ENCODE measurements at places on chromosomes 3 and 15.

- no peak overlapping the region for H3K4me3 ChIP-seq
- no peak overlapping the region for H3K27ac ChIP-seq
- H3K4me1 ChIP-seq: peaks cover 53% of the 10 kb centered on the region
- DNase-seq: no peak
- H3K27me3 ChIP-seq: no peaks in the 10 kb centered on the region
Observed at GRCh38 chr15:90560229-90560776, 30.6 kb downstream of the CRTC3 start.

DNA sequence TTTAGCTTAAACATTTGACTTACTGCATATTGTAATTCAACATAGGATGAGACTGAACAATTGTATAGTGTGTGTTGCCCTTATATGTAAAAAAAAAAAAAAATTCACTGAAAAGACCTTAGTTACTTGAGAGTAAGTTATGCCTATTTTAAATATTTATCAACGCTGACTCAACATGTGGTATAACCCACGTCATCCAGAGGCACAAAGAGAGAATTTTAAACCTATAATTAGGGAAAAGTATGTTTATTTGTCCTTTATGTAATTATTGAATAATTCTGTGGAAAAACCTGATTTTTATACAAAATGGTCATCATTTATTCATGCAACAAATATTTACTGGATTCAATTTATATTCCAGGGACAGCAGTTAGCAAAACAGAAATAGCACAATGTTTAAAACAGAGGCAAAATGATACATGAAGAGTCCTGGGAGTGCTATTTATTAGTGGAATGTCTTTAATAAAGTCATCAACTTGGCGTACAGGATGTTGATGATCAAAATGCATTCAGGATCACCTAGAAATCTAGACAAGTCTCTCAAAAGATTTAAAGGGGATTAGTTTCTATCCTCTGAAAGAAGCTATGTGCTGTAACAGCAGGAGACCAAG, 223.7 kb downstream of the PCCB start:
- DNase-seq: no peak
- H3K4me1 ChIP-seq: no peaks in the 10 kb centered on the region
- H3K27ac ChIP-seq: no peak overlapping the region
- H3K27me3 ChIP-seq: no peaks in the 10 kb centered on the region

- H3K36me3 ChIP-seq: no peaks in the 10 kb centered on the region
- H3K4me3 ChIP-seq: no peak overlapping the region
- DNase-seq: no peak
- H3K27ac ChIP-seq: no peak overlapping the region
- H3K4me1 ChIP-seq: no peaks in the 10 kb centered on the region
- H3K27me3 ChIP-seq: no peaks in the 10 kb centered on the region
Observed at GRCh38 chr3:192409201-192409837, 318.0 kb downstream of the FGF12 start.

- H3K27ac ChIP-seq: no peak overlapping the region
- H3K27me3 ChIP-seq: no peaks in the 10 kb centered on the region
- H3K4me3 ChIP-seq: no peak overlapping the region
- DNase-seq: no peak
- no peaks in the 10 kb centered on the region for H3K36me3 ChIP-seq
- peaks cover 3% of the 10 kb centered on the region for H3K4me1 ChIP-seq
Observed at GRCh38 chr3:128330214-128330842, 136.4 kb downstream of the DNAJB8 start.

DNA sequence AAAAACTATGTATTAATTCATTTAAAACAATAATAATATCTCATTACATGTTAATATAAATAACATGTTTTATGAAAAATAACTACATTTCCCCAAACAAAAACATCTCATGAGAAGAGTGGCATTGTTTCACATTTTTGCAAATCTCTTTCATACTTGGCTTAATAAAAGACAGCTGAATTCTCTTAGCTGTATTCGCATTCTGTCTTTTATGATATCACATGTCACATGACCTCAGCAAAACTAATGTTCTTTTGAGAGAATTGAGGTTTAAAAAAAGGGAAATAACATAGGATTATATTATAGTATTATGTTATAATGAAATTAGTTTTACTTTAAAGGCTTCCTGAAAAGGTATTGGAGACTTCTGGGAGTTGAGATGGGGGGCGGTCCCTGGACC, 48.4 kb upstream of the SPPL2A start:
- H3K4me1 ChIP-seq: no peaks in the 10 kb centered on the region
- no peaks in the 10 kb centered on the region for H3K36me3 ChIP-seq
- no peaks in the 10 kb centered on the region for H3K27me3 ChIP-seq
- H3K4me3 ChIP-seq: no peak overlapping the region
- H3K27ac ChIP-seq: no peak overlapping the region
- no peak for DNase-seq

- no peak overlapping the region for H3K4me3 ChIP-seq
- H3K27me3 ChIP-seq: no peaks in the 10 kb centered on the region
- H3K36me3 ChIP-seq: no peaks in the 10 kb centered on the region
Observed at GRCh38 chr3:42937334-42937733, 31.4 kb downstream of the ZNF662 start.

DNA sequence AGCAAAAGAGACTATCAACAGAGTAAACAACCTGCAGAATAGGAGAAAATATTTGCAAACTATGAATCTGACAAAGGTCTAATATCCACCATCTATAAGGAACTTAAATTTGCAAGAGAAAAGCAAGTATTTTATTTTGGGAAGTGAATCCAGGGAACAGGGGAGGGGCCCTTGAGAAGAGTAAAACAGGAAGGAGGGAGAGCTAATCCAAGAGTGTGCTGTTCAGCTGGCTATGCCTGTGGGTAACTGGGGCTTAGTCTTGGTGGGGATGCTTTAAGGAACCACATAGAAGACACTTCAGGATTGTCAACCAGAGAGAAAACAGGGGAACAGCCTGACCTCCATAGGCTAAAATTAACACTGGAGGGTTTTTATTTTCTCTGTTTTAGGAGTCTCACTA, 3.9 kb upstream of the HHLA2 start:
- H3K27me3 ChIP-seq: no peaks in the 10 kb centered on the region
- no peak overlapping the region for H3K27ac ChIP-seq
- no peak overlapping the region for H3K4me3 ChIP-seq
- DNase-seq: no peak

DNA sequence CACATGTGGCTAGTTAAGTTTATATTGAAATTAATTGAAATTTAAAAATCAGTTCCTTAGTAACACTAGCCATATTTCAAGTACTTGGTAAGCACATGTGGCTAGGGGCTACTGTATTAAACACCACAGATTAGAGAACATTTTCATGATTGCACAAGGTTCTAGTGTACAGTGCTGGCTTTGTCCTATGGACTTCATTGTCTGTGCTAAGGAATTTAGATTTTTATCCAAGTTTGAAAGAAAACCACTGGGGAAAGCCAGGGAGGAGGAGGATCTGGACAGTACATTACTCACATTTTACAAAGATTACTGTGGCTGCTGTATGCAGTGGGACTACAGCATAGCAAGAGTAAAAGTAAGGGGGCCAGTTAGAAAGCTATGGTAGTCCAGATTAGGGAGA, 13.9 kb downstream of the STAC start:
- no peak overlapping the region for H3K27ac ChIP-seq
- H3K27me3 ChIP-seq: no peaks in the 10 kb centered on the region
- no peak for DNase-seq
- H3K4me3 ChIP-seq: no peak overlapping the region
- H3K36me3 ChIP-seq: no peaks in the 10 kb centered on the region
- no peaks in the 10 kb centered on the region for H3K4me1 ChIP-seq

GRCh38 chr3:129603561-129603942, 2.9 kb downstream of the PLXND1 start:
- no peak for DNase-seq
- H3K36me3 ChIP-seq: no peaks in the 10 kb centered on the region
- H3K27ac ChIP-seq: no peak overlapping the region
- H3K4me1 ChIP-seq: peaks cover 3% of the 10 kb centered on the region
- no peaks in the 10 kb centered on the region for H3K27me3 ChIP-seq

DNA sequence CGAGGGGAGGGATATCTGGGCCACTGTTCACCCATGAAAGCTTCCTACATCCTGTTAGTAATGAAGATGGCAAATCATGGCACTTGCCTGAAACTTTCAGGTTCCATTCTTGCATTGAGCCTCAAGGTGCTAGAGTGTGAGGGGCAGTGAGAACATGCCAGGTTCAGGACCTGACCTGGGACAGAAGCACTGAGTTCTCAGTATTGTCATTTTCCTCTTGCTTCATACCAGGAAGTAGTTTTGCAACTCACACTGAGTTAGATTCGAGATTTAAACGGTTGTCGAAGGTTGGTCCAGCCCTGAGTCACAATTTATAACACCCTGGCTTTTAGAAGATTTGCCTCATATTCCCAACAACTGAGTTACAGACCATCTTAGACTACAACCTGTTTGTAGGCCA, 11.8 kb upstream of the MEIS2 start:
- no peak overlapping the region for H3K27ac ChIP-seq
- H3K4me3 ChIP-seq: no peak overlapping the region
- H3K4me1 ChIP-seq: no peaks in the 10 kb centered on the region

DNA sequence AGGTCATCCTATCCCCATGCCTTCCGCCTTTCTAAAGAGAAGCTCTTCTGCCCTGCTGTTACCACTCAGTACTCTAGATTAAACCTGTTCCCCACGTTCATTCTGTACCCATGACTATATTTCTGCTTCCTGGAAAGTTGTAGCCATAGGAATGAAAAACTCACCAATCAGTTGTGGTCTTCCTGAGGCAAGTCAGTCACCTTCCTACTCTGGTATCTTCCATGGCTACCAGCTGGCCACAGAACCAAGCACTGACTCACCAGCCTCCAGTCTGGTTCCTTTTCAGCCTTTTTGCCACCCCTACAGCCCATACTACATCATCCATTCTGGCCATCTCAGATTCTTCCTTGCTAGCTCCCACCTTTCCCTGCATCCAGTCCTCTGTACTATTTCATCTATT, 46.4 kb downstream of the TMEM44 start:
- peaks cover 7% of the 10 kb centered on the region for H3K36me3 ChIP-seq
- H3K4me1 ChIP-seq: peaks cover 21% of the 10 kb centered on the region
- DNase-seq: no peak
- H3K4me3 ChIP-seq: no peak overlapping the region

GRCh38 chr3:125357032-125357658, 18.0 kb downstream of the ZNF148 start:
- no peaks in the 10 kb centered on the region for H3K27me3 ChIP-seq
- DNase-seq: peak; percentile 91

DNA sequence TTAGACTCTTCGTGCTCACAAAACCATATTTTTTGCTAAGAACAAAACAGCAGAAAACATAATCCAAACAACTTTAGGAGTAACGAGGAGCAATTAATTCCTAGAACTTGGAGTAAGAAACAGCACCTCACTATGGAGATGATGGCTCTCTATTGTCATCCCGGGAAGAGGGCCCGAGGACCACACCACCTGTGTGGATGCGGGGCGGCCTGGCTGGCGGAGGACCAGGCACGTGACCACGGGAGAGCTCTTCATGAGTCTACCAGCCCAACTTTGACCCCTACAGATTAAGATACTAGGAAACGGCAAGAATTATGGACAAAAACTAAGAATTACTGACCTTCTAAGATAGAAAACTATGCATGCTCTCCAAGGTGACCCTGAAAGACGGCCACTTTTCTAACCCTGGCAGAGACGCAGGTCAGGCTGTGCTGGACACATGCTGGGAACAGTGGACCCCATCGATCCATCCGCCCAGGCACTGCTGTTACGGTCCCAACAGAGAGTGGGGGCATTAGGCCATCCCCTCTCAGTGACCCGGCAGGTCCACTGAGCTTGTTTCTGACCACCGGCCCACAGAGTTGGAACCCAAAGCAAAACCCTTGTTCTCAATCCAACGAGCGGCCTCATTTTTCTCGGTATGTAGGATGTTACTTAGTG, 13.1 kb upstream of the OCA2 start:
- peaks cover 6% of the 10 kb centered on the region for H3K36me3 ChIP-seq
- H3K27ac ChIP-seq: no peak overlapping the region
- H3K4me1 ChIP-seq: no peaks in the 10 kb centered on the region
- DNase-seq: no peak
- no peak overlapping the region for H3K4me3 ChIP-seq
- H3K27me3 ChIP-seq: no peaks in the 10 kb centered on the region

- no peak overlapping the region for H3K27ac ChIP-seq
- DNase-seq: no peak
- no peak overlapping the region for H3K4me3 ChIP-seq
- H3K36me3 ChIP-seq: peaks cover 3% of the 10 kb centered on the region
Observed at GRCh38 chr3:73072634-73073033, 11.2 kb downstream of the EBLN2 start.

DNA sequence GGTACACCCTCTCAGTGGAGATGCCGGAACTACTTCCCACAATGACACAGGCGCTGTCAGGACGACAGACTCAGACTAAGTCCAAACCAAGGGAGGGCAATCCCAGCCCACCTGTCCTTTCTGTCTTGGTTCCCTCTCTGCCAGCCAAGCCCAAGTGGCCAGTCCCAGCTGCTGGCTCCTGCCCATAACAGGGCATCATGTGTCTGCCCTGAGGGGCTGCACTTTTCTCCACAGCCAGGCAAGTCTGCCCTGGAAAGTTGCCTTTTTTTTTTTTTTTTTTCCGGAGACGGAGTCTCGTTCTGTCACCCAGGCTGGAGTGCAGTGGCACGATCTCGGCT, 20.0 kb upstream of the BCL2A1 start:
- H3K27ac ChIP-seq: no peak overlapping the region

GRCh38 chr3:106508331-106508893, 639.6 kb upstream of the CBLB start:
- DNase-seq: no peak
- no peaks in the 10 kb centered on the region for H3K36me3 ChIP-seq
- H3K4me3 ChIP-seq: no peak overlapping the region
- H3K4me1 ChIP-seq: no peaks in the 10 kb centered on the region
- H3K27me3 ChIP-seq: no peaks in the 10 kb centered on the region

- H3K27me3 ChIP-seq: no peaks in the 10 kb centered on the region
- H3K4me3 ChIP-seq: no peak overlapping the region
- no peaks in the 10 kb centered on the region for H3K4me1 ChIP-seq
- H3K36me3 ChIP-seq: 0 out of 2 replicates have a peak, but pooled peaks cover 7% of the 10 kb centered on the region
Observed at GRCh38 chr15:28117432-28117990, 18.4 kb upstream of the OCA2 start.

GRCh38 chr3:50161320-50161719, 6.2 kb downstream of the SEMA3F start:
- DNase-seq: no peak
- H3K27me3 ChIP-seq: no peaks in the 10 kb centered on the region
- no peak overlapping the region for H3K27ac ChIP-seq
- no peaks in the 10 kb centered on the region for H3K36me3 ChIP-seq

GRCh38 chr15:75339531-75340240, 3.8 kb downstream of the COMMD4 start:
- no peaks in the 10 kb centered on the region for H3K36me3 ChIP-seq
- no peak for DNase-seq
- H3K27ac ChIP-seq: no peak overlapping the region
- H3K27me3 ChIP-seq: no peaks in the 10 kb centered on the region

GRCh38 chr15:98946301-98947255, 61.0 kb downstream of the PGPEP1L start:
- H3K4me3 ChIP-seq: no peak overlapping the region
- H3K4me1 ChIP-seq: no peaks in the 10 kb centered on the region
- no peak overlapping the region for H3K27ac ChIP-seq
- H3K36me3 ChIP-seq: no peaks in the 10 kb centered on the region
- H3K27me3 ChIP-seq: no peaks in the 10 kb centered on the region
- DNase-seq: no peak

- no peaks in the 10 kb centered on the region for H3K27me3 ChIP-seq
- no peaks in the 10 kb centered on the region for H3K4me1 ChIP-seq
Observed at GRCh38 chr3:158471639-158472294, 99.2 kb upstream of the MLF1 start.

Data from Karpas-422 (cell line).